Fibroblast of skin of right quadriceps (primary cell): ENCODE measurements at places on chromosomes 5 and 9.

DNA sequence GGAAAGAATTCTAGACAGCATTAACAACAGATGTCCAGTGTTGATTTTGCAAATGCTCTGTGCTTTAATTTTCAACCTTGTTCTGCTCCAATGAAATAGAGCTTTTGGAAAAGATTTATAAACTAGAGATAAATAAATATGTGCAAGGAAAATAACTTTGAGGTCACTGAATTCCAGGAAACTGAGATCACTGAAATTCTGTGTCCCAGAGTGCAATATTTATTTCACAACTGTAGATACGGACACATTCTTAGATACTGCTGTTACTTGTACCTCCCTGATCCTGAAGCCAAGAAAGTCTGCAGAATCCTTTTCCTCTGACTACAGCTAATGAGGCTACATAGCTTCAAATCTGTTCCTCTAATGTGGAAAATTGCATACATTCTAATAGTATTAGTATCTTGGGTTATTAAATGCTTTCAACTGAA lies 222.9 kb downstream of the DOCK8 start:
- peak; percentile 63 for DNase-seq

DNA sequence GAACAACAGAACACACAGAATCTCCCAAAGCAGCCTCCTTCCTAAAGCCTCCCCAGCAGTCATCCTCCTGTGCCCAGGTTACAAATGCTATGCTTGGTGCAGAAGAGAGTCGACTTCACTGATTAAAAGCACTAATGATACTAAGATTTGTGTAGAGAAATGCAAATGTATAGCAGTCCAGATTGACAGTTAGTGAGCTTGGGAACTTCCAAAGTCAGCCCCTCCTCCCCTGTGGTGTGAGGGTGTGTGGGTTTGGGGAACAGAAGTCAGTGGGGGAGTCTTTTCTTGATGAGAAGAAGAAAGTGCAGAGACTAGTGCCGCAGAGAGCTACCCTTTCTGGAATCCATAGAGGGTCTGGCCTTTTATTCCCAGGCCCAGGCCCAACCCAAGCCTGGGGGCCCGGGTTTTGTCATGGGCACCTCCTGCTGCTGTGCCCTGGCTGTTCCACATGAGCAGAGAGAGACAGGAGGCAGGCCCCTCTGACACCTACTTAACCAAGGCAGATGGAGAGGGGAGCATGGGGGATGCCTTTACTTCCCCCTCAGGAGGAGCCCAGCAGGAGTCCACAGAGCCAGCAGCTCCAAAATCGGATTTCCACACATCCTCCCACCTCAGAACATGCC lies 173.3 kb downstream of the DENND1A start:
- no peak for DNase-seq

- DNase-seq: no peak
These were observed 56.6 kb downstream of the CFAP90 start for GRCh38 chr5:7794311-7794710.

DNA sequence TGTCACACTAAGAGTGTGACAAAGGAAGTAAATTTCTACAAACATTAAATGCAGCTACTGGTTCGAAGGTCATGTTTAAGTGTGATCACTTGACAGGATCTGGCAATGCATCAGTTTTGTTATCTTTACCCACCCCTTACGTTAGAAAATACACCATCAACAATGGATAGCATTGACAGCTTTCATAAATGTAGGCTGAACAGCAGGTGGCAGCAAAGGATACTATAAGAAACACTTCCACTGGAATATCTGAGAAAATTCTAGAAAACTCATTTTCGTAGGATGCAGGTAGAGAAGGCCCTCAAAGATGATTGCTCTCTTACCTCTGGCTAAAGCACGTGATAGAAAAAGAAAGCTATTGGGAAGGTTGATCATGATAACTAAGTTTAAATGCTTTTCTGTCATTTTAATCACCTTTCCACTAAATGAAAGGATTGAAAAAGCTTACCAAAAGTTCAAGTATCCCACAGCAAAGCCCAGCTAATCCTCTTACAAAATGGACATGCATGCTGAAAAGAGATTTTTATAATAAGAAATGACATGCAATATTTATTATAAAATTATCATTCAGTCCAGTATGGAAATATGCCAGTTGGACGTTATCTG lies 292.5 kb downstream of the PARP8 start:
- DNase-seq: peak; percentile 10

- peak; percentile 50 for DNase-seq
These were observed 143.6 kb downstream of the CDH9 start for GRCh38 chr5:26894719-26895263.

- no peak for DNase-seq
These were observed 194.5 kb upstream of the RIOK2 start for GRCh38 chr5:97377582-97377981.

- DNase-seq: peak; percentile 6
These were observed 9.7 kb downstream of the SERINC5 start for GRCh38 chr5:80246001-80246758.

DNA sequence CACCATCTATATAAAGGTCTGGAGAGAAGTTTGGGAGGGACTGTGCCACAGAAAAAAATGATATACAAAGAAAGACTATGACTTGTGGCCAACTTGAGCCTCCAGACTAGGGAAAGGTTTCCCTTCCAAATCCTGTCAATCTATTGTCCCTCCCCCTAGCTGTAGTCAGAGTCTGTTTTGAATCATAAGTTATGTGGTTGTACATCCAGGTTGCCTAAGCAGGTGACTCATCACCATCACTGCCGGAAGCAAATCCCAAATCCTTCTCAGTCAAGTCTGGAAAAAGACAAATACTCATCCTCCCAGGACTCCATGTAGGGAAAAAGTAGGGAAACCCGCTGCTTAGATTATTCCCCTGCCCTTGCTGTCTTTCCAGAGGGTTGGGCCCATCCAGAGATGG lies 235.7 kb downstream of the CDK5RAP2 start:
- peak; percentile 87 for DNase-seq

DNA sequence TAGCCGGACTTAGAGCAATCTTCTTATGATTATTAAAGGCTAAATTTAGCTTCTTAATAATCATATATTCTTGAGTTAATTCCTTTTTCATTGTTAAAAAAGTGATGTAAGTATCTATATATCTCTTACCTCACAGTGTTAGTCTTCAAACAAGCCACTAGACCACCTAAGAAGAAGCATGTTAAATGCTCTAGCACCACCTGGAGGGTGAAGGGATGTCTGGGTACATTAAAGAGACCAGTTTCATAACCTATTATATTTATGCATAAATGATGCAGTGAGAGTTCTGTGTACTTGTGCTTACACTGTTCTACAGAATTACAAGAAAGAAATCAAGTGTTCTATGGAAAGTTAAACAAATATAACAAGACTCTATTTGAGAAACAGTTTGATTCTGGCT lies 55.9 kb upstream of the SLCO6A1 start:
- no peak for DNase-seq
